Right ventricle myocardium superior (tissue), 1 donor: ENCODE measurements at places on chromosomes 16 and 17.

DNA sequence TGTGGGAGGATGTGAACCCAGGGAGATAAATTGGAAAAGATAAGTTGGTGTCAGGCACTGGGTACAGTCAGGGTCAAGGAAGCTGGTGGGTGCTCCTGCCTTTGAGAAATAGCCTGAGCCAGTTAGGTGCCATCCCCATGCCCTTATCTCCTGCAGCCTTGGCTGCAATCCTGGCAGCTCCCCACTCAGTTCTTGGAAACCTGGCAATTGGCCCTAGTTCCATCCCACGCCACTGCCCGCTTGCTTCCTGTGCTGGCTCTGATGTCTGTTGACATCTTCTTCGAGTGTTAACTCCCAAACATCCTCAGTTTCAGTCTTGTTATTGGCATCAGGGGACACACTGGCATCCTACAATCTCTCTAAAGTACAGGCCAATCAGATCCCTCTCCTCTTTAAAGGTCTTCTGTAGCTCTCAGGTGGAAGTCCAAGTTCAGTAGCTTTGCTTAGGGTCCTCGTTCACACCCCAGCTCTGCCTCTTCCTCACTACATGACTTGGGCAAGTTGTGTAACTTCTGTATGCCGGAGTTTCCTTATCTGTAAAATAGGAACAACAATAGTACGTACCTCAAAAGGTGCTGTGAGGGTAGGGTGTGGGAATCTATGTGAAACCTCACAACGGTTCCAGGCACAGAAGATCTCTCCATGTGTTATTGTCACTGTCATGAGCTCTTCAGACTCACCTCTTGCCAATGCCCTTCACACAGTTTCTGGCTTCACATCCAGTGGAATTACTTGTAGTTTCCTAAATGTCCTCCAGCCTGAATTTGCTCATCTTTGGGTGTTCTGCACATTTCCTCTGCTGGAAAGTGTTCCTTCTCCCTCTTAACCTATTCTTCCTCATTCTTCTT lies 13.5 kb upstream of the PRKAR1A start:
- DNase-seq = peak; percentile 56

- peak; percentile 79 for DNase-seq
Observed at GRCh38 chr17:55567240-55568214, 56.3 kb upstream of the SMIM36 start.

DNA sequence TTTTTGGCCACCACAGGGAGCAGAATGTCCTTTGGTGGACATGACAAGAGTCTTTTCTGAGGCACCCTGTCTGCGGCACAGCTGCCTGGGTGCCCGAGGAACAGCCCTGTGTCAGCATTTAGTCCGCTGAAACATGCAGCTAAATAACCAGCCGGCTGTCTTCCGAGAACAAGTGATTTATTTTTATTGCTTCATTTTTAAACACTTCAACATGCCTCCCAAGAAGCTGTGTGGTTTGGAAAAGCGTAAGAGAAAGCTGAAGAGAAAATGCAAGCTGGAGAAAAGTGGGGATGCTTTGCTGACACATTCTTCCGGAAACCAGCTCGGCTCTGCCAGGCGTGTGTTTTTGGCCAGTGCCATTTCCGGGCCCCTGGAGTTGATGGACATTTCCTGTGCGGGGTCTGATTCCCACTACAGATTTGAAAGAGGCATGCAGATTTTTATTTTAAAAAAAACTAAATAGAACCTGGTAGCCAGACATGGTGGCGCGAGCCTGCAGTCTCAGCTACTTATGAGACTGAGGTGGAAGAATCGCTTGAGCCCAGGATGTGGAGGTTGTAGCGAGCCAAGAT lies 94.7 kb downstream of the SEC14L1 start:
- peak; percentile 77 for DNase-seq

GRCh38 chr16:2170080-2170479 lies 14.5 kb downstream of the TRAF7 start:
- no peak for DNase-seq

- DNase-seq = no peak
Observed at GRCh38 chr16:46900455-46901235, 16.5 kb downstream of the GPT2 start.

- DNase-seq = no peak
Observed at GRCh38 chr17:17613708-17614114, 22.2 kb upstream of the PEMT start.

- DNase-seq = no peak
Observed at GRCh38 chr16:66354034-66354909, 12.2 kb upstream of the CDH5 start.

DNA sequence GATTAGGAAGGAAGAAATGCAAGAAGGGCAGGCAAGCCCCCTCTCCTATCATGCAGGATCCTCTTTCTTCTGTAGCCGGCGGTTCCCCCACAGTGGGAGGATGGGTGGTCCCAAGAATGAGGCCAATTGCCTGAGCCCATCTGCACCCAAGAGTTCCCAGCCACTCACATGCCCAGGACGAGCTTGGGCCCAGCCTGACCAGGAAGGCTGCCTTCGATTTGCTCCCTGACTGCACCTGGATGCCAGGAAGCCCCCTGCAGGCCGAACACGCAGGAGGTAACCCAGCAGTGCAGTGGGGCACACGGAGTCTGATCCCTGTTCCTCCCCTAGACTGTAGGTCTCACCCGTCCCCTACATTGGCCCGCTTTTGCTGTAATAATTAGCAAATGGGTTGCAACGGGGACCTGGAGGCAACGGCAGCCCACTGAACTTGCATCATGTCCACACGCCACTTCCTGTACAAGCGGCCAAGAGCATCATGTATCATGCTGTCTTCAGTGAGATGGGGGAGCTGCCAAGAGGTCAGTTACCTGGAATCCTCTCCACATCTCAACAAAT lies 67.5 kb downstream of the AMFR start:
- DNase-seq = peak; percentile 33

GRCh38 chr16:79605999-79606398 lies 5.5 kb upstream of the MAF start:
- DNase-seq = no peak

- peak; percentile 73 for DNase-seq
Observed at GRCh38 chr17:3944485-3945388, 19.5 kb downstream of the ATP2A3 start.

DNA sequence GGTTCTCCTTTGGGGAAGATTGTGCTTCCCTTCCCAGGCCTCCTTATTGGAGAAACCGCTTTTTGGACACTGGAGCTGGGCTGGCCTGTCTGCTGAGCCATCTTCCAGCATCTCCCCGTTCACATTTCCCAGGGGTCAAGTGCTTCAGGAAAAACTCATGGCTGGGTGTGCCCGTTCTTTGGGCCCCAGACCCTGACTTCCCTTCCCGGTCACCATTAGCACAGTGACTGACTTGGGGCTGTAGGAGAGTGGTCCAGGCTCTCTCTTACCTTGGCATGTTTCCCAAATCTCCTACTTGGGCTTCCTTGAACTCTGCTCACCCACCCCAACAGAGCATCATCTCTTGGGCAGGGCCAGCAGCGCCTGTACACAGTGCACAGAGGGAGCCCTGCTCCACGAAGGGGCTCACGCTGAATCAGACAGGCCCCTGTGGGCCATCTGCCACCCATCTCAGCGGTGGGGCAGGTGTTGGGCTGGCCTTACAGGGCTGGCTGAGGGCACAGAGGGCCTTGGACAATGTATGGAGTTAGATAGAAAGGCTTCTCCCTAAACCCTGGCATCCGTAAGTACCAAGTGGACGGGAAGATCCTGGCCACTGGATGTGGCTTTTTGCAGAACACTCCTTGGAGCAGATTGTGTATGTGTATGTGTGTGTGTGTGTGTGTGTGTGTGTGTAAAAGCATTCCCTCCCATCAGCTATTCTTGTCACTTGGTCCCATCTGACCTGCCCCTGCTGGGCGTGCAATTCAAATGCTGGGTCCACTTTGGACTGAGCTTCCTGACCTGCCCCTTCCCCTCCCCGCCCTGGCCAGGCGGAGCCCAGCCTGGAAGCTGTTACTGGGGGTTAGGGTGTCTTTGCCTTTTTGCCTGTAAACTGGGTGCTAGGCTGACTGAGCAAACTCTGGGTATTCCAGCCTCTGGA lies 24.9 kb upstream of the CDC42EP4 start:
- DNase-seq = no peak

DNA sequence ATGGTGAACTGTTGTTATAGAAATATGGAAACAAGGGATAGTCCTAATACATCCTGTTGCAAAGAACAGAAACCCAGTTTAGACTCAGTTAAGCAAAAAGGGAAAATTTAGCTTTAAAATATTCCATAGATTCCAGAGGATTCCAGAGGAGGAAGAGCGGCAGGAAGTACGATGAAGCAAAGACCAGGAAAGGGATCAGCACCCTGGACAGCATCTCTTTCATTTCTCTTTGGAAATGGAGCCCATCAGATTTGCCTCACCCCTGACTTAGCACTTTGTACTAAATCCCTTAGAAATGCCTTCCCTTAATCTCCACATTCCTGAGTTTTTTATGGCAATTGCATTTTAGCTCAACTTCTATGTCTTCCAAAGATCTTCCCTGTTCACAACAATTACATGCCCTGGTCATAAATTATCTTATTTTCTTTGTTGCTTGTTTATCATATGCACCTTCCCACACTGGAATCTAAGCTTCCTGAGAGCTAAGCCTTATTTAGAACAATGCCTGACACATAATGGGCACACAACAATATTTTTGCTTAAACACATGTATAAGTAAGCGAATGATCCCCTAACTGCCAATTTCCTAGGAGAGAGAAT lies 150.0 kb upstream of the RBFOX1 start:
- DNase-seq = no peak

DNA sequence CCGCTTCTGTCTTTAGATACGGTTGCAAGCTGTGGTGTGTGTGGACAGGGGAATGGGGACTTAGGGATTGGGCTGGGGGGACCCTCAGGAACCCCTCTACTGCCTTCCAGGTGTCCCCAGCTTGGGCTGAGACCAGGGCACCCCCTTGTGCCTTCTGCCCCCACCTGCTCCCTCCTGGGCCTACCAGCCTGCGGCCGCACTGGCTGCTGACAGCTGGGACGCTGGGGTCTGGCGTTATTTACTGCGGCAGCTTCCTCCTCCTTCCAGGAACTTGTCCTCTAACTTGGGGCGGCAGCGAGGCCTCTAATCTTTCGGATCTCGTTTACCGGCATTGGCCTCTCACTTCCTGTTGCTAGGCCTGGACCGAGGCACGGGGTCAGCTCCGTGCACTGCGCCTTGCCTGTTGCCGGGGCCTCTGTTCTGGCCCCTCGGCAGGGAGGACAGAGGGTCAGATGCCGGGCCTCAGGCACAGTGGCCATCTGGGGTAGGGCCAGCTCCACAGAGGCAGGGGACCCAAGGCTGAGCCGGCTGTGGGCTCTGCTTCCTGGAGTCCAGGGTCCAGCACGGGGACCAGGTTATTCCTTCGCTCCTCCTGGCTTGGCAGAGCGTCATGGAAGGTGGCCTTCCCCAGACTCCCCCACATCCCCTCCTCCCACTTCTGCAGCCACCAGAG lies 31.8 kb downstream of the TMEM235 start:
- peak; percentile 81 for DNase-seq

GRCh38 chr16:73059779-73060615 lies 12.1 kb upstream of the ZFHX3 start:
- no peak for DNase-seq

DNA sequence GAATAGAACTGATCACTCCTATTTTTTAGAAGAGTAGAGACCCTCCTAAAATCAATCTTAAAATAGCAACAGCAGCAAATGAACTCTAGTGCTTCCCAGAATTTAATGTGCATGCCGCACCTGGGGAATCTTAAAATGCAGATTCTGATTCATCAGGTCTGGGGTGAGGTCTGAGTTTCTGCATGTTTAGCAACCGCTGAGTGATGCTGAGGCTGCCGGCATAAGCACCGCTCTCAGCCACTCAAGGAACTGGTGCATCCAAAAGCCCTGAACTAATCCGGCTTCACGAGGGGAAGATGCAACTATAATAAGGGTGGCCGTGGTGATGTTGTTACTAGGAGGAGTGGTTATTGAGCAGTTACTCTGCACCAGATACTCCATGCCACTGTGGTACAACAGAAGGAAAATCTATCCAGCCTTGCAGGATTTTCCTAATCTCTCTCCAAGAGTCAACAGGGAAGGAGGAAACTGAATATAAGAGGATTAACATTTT lies 19.7 kb downstream of the SDK2 start:
- DNase-seq = no peak

DNA sequence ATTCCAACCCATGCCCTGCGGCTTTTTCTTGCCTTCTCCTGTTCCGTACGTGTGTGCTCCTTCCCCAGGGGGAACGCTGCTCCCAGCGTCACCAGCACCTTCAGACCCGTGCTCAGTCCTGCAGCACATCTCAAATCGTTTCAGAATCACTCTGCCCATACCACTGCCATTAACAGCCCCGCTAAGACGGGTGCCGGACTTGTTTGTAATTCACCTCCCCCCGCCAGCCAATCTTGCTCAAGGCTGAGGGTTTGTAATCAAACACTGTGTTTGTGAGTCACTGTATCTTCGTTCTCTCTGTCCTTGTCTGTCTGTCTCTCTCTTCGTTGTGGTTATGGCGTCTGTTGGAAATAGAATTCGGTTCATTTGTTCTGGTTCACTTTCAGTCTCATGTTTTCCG lies 17.3 kb downstream of the CARD14 start:
- DNase-seq = no peak

DNA sequence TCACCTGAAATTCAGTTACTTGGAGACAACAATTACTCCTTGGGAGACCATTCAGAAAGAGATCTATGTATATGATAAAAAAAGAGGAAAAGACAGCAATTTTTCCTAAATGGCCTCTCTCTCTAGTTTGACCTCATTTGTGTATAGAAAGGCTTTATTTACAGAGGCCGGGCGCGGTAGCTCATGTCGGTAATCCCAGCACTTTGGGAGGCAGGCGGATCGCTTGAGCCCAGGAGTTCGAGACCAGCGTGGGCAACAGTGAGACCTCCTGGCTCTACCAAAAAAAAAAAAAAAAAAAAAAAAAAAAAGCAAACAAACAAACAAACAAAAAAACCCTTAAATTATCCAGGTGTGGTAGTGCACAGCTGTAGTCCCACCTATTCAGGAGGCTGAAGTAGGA lies 20.7 kb downstream of the GRB2 start:
- DNase-seq = no peak

DNA sequence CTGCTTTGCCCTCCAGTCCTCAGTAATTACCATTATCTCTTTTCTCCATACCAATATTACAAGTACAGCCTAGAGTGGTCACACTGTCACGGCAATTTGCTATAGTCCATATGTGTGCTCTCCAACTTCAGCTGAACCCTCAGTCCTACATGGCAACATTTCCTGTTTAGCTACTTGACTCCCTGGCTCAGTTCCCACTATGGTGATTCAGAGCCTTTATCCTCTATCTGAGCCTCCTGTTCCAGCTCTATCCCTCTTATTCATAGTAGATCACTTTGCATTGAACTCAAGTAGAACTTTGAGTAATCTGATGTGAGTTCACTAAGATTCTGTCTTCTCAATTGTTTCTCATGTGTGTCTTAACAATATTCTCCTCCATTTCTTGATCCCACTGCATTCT lies 43.7 kb upstream of the GOSR1 start:
- DNase-seq = no peak

- no peak for DNase-seq
Observed at GRCh38 chr16:79206889-79207288, 393.6 kb downstream of the MAF start.

DNA sequence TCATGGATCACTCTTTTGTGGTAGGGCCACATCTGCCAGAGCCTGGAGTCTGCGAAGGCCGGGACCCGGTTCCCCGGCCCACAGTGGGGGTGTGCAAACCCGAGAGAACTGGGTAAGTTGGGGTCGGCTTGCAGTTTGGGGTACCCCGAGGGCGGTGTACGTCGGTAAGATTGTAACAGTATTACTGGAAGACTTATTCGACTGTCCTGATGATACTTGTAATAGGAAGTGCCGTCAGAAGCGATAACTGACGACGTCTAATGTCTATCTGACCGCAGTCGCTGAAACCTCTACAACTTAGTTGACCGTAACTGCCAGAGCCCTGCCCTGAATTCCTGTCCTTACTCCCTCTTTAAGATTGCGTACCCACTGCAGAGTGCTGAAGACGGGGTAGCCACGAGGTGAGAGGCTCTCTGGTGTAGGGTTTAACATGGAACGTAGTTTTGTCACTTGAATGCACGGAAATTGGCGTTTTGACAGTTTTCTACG lies 24.0 kb downstream of the TRPV2 start:
- no peak for DNase-seq
